ENCODE measurements at places on chromosomes 2 and 18.
A peak's percentile ranks its signal among the peaks of the same experiment; 100 is the strongest.

GRCh38 chr2:118148809-118149208 is 60.5 kb downstream of the INSIG2 start:
- DNase-seq = no peak

GRCh38 chr2:235914756-235915155 is 253.4 kb downstream of the GBX2 start:
- no peak for DNase-seq

DNA sequence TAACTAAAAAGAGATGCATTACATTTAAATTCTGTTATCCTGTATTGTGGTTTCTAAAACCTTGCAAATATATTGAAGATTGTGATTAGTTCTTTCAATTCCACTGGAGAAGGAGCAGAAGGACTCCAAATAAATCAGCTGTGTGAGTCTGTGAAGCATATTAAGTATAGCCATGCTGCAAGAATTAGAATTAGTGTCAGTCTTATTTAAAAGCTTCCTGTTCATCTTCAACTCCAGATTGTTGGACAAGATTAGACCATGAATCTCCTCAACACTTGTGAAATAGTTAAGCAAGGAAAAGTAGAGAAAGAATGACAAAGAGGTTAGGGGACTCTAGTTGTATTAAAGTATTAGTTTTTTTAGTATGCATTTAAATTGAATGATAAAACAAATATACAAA is 92.5 kb upstream of the LRP1B start:
- DNase-seq = no peak

GRCh38 chr2:27078267-27079194 is at the start of gene EMILIN1:
Gene EMILIN1 (plus strand): TSS chr2:27078615. CDS start chr2:27079066, 451 bp downstream.
- DNase-seq = no peak

DNA sequence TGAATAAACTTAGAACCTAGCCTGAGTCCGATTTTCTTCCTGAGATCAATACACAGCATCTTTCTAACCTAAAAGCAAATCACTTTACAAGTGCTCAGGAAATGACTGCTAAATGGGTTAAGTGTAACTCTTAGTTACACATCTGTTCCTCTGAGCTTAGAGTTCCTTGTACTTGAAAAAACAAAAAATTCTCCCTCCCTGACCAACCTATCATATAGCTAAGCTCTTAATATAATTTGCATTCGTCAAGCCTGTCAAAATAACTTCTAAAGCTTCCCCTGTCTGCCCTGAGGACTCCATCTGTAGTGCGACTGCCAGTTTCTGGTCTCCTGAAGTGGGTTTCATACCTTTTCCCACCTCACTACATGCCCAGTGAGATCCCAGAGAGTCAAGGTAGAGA is 190.4 kb downstream of the NCK2 start:
- no peak for DNase-seq

DNA sequence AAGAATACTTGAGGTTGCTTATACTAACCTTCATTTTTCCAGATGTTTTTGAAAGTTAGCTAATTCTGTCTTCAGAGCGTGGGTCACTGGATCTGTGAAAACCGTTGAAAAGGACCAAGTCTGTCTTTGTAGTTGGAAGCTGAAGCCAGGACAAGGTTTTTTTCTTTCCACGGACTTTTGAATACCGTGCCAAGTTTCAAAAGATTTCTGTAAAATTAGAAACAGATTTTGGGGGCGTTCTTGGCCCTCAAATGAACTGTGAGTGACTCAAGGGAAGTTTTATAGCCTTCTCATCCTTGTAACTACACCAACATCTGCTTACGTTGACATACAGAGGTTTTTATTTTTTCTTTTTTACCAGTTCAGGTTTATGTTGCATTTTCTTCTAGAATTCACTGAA is at the start of gene FAP:
FAP (minus strand) TSS at position 152 of the 400 bp plus-strand sequence; CDS start at position 34, 118 bp downstream.
- no peak for DNase-seq

- DNase-seq = no peak
Measured at GRCh38 chr18:62361288-62361687, 36.2 kb downstream of the TNFRSF11A start.

DNA sequence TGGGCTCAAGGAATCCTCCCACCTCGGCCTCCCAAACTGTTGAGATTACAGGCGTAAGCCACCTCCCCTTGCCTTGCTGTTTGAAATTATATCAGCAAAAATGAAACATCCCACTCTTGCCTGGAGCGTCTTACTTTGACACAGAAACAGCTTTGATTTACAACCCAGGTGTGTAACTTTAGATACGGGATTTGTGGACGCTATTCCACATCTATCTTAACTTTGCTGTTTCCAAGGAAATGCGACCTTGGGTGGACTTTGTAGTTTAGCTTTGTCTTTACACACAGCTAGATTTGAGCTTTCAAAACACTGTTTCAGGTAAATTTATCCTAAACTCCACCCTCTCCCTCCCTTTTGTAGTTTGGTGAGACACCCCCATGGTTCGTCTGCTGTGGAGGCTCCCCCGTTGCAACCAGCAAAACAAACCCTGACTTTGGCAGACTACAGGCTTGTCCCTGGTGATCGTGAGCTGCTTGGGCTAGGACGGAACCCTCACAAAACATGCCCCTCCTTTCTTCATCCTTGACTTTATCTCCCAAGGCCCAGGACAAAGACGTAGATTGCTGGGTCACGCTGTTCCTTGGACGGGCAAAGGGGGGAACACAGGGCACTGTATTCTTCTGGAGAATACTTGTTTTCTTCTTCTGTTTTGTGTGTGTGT is 5.5 kb upstream of the MSH6 start:
- no peak for DNase-seq

GRCh38 chr2:72562451-72563153 is 263.2 kb downstream of the EXOC6B start:
- no peak for DNase-seq

DNA sequence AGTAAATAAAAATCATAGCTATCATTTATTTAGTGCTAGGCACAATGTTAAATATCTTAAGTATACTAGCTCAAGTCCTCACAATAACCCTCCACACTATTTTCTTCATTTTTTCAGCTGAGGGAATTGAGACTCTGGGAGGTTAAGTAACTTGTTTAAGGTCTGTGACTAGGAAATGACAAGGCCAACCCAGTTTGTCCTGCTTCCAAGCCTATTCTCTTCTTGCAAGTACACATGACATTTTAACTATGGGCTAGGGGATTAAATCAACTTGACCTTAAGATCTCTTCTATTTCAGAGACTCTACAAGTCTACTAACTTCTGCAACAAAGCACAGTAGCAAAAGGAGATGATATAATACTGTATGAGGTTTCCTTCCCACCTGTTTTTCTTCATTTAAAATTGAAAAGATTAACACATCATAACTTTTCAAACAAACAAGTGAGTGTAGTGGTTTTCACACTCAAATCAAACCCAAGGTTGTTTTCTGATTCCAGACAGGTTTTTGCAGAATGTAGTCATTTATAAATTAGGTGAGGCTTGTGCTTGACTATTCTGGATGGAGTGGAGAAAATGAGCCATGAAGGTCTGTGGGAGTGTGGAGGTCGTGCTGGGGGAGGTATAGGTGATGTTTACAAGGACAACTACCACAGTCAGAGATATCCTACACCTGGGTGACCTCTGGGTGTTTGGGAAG is 57.0 kb downstream of the CD28 start:
- DNase-seq = no peak

- DNase-seq = no peak
Measured at GRCh38 chr2:120681696-120682288, 53.9 kb upstream of the GLI2 start.

DNA sequence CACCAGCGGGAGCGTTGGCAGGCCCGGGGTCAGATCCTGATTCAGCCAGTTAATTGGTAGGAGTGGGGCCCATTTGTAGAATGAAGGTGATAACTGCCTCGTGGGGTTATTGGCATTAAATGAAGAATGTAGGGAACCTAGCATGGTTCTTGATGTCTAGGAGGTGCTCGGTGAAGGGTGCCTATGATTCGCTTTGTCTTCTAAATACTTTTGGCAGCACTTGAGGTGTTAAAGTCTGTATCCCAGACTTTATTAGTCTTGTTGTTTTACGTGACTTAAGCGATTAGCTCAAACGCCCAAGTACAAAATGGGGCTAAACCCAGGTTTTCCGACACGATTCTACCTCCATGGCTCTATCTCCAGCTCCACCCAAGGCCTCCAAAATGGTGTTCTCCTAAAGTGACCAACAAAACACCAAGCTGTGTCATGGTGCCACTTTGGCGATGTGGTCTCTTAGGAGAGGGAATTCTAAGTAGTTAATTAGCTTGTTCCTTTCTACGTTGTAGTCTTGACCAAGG is 980 bp upstream of the PPP4R1 start:
- no peak for DNase-seq

GRCh38 chr2:240789501-240790369 is 30.3 kb downstream of the KIF1A start:
- DNase-seq = no peak

DNA sequence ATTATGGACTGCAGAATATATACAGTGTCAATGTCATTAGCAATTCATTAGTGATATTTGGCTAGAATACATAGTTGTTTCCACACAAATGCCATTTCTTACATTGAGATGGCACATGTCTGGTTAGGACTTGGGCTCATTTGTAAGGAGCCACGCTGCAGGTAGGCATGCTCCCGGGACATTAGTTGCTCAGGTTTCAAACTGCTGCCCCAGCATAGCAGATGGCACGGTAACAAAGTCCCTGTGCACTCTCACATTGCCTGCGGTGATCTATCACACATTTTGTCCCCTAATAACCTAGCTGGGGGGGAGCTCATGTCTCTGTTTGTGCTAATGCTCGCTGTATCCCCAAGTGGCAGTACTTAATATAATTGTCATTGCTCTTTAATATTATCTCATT is 185.1 kb downstream of the NEDD4L start:
- DNase-seq = no peak

- DNase-seq = peak; percentile 53
Measured at GRCh38 chr2:174722942-174723592, 41.2 kb downstream of the CHRNA1 start.

- DNase-seq = no peak
Measured at GRCh38 chr2:166802475-166802874, 85.8 kb upstream of the XIRP2 start.

GRCh38 chr2:232888839-232889529 is 18.9 kb downstream of the SNORC start:
- DNase-seq = no peak

DNA sequence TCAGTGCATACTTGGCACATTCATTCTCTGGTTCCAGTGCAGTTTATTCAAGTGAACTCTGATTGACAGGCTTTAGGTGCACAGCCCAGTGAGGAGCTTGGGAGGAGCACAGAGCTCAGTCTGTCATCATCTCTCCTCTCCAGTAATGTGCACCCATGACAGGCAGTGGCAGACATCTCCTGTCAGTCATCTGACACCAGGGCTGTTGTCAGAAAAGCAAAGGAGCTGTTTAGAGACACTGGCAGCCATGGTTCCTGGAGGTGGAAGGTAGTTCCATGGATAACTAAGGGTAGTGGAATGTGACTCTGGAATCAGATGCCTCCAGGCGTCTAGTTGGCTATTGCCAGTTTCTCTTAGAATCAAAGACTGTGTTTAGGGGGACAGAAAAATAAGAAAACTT is 308.8 kb downstream of the DCDC2C start:
- no peak for DNase-seq

- DNase-seq = peak; percentile 81
Measured at GRCh38 chr2:202965810-202966460, 48.7 kb upstream of the NBEAL1 start.

DNA sequence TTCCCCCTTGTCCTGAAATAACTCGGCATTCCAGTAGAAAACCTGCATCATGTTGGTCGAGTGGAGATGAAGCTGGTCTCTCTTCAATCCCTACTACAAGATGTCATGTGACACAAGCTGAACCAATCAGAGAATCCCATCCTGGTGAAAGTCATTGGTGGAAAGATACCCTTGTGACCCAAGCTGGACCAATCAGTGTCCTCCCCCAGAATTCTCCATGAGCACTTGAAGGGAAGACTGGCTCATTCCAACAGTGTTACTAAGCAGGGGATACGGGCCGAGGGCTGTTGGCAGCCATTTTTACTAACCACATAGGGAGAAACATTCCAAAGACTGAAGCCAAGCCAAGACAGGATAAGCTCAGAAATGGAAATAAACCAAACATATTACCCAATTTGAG is 298.3 kb downstream of the ICOS start:
- DNase-seq = no peak

DNA sequence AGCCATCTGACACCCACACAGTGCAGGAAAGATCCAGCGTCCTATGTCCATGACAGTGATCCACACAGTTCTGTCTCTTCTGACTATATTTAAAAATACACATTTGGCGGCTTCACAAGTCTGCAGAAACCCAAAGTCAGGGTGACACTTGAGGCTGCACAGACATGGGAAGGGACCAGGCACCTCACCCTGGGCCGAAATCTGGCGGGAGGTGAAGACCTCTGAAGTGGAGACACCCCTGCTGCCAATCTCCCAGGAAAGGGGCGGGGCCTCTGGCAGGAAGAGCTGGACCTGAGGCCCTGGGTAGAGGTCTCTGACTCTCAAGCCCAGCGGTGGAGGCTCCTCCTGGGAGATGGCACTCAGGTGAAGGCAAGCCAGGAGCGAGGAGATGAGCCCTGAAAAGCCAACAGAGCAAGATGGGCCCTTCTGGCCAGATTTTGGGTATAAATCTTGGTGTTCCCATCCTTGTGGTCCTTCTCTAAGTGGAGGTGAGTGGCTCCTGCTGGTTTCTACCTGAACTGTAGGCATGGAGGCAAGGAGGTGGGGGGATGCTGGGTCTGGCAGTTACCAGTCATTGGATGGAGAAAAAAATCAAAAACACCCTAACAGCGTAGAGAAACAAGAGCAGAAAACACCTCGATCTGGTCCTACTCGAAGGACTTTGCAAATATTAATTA is 248.4 kb downstream of the HDAC4 start:
- DNase-seq = no peak

DNA sequence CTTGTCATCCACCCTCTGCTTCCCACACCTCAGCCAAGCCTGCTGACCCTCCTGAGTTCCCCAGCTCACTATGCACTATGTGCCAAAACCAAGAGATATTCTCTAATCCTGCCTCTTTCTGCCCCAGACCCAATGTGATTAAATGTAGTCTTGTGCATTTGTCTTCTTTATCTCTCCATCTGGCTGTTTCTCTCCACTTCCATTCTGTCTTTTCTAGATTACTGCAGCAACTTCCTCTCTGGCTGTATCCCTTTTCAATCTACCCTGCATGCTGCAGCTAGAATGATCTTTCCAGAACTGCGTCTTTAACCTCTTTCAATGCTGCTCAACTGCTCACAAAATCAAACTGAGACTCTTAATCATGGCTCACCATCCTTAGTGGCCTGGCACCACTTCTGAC is 164.1 kb downstream of the GALNT14 start:
- no peak for DNase-seq

DNA sequence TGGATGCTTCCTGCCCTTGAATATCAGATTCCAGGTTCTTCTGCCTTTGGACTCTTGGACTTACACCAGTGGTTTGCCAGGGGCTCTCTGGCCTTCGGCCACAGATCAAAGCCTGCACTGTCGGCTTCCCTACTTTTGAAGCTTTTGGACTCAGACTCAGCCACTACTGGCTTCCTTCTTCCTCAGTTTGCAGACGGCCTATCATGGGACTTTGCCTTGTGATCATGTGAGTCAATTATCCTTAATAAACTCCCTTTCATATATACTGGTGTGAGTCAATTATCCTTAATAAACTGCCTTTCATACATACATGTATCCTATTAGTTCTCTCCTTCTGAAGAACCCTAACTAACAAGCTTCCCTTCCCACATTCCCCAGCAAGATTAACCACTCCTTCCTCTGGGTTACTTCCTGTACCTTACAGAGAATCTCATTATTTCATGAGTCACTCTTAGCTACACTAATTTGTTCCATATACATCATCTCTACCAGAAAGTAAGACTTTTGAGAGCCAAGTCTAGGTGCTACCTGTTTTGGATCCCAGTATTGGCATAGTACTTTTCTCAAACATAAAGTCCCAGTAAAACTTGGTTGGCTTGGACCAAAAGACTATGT is 31.3 kb upstream of the LRATD1 start:
- no peak for DNase-seq

Data from CD14-positive monocyte (primary cell).